NCI-H1417 (cell line): ENCODE measurements at places on chromosomes 2 and 18.

DNA sequence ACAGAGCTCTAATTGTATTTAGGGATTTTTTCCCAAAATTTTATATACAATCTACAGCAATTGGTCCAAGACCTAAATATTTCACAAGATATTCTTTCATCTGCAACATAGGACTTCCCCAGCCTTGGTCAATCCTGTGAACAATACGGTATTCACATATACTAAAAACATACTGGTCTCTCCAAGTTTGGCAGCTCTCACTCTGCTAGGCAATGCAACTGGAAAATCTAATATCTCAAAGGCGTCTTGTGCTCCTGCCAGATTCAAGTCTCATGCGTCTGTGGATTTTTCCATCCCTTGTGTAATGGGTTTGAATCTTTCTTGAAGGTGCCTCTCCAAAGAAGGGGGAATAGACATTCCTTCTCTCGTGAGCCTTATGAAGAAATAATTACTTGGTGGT is 27.4 kb upstream of the MBOAT2 start:
- no peak for DNase-seq

DNA sequence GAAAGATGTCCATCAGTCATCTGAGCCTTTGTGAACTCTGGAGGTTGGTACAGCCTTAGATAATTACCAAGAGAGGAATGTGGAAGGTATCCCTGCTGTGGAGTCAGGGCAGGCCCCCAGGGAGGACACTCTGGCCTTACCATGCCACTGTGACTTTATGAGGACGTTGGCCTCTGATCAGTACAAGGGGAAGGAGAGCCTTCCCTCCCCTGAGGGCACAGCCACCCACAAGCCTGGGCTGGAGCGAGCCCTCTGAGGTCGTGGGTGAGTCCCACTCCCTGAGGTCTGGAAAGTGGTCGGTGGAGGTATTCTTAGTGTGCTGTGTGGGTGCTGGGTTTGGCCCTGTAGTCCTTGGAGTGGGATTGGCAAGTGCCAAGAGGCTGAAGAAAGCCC is 91.6 kb downstream of the STPG4 start:
- DNase-seq: no peak

DNA sequence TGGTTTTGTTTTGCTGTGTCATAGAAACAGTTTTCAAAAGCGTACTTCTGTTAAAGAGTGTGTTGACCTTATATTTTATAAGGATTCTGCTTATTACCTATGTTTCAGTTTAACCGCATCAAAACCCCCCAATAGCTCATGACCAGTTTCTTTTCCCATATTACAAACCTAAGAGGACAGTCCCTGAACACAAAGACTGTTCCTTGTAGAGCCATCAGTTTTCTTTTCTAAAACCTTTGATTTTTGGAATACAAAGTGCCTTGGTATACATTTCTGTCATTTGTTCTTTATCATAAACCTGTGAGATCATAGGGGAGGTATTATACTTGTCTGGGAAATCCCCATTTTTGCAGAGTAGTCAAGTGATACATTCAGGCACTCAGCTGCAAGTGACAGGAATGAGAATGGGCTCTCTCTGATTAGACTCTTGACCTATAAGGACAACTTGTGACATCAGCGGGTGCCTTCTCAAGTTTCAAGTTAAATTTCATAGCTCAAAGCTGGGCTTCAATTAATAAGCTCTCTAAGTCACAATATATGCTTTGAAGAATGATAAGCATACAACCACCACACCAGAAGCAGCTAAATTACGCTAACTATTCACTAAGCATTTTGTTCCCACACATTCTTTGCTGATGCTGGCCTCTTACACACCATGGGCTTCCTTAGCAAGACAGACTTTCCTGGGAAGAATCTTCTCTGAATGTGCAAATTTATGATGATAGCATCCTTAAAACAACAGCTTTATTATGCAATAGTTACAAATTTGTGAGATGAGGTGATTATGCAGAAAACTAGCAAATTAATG is 97.5 kb upstream of the CD302 start:
- DNase-seq: no peak

DNA sequence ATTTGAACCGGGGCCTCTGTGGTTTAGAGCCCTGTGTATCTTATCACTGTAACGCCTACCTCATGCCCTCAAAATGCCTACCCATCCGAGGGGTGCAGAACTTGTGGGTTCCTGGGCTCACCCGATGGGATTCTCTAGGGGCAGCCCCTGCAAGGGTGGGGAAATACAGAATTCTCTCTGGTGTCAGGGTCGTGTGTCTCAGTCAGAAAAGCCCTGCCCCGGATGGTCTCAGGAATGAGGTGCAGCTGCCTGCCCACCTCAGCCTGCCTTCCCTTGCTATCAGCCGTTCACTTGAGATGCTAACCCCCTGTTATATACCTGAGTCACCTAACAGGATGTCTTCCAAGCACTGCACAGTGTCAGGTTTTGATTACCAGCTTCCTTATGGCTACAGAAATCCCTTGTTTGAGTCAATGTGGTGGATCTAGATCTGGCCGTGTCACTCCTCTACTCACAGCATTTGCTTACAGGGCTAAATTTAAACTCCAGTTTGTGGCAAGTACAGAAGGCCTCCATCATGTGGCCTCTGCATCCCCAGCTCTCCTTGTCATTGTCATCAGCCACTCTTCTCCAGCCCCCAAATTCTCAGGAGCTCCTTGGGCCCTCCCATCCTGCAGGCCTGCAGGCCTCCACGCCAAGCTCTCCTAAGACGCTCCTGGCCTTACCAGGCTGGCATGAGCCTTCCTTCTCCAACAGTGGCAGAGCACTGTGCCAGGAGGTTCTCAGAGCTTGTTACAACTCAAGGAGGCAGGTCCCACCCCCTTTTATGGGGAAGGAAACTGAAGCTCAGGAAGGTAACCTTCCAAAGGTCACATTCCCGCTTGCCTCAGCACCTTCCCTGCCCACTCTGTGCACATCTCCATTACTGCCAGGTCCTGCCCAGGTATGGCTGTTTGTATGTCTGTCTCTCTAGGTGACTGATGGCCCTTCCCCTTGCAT is 14.3 kb upstream of the MAP3K2 start:
- no peak for DNase-seq

- no peak for DNase-seq
Observed at GRCh38 chr2:38997781-38998180, 108.1 kb downstream of the ARHGEF33 start.

DNA sequence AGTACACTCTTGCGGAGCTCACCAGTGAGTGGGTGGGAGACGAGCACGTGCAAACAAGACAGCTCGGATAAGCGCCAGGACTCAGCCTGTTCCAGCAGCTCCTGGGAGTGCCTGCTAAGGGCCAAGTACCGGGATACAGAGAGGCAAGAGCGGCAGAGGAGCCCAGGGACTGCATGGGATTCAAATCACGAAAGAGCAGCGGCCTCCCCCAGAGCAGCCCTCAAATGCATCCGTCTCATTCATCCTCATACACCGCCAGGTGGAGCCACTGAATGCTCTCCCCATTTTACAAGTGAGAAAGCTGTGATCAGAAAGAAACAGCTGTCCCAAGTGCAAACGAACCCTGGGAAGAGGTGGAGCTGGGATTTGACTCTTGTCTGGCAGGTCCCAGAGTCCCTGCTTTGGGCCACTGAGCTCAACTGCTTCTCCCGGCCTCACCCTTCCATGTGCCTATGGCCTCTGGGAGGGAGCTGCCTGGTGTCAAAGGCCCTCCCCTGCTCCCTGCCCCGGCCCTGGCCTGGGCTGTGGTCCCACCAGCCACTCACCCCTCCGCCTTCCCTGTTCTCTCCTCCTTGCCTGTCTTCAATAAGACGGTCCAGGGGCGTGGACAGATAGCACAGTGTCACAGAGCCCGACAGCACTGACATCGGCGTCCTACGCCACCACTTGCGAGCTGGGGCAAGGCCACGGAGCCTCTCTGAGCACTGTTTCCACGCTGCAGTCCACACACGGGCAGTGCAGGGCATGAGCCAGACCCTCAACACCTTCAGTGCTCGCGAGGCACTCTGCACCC is 72.8 kb upstream of the TAF1B start:
- DNase-seq: peak; percentile 84

GRCh38 chr18:58845928-58846724 is 18.6 kb upstream of the ZNF532 start:
- DNase-seq: no peak

DNA sequence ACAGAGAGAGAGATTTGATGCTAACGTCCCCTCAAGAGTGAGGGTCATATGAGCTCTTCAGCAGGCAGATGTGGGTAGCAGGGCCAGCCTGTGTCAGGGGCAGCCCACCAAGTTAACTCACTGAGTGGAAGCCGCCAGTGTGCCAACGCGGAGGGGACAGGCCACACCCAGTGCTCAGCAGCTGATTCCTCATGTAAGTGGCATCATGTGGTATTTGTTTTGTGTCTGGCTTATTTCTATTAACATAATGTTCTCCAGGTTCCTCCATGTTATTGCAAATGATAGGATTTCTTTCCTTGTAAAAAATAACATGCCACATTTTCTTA is 4.0 kb downstream of the IMP4 start:
- DNase-seq: no peak

- no peak for DNase-seq
Observed at GRCh38 chr18:66731890-66732289, 128.0 kb upstream of the CDH19 start.

GRCh38 chr2:233597522-233597921 is 19.9 kb upstream of the UGT1A8 start:
- no peak for DNase-seq

DNA sequence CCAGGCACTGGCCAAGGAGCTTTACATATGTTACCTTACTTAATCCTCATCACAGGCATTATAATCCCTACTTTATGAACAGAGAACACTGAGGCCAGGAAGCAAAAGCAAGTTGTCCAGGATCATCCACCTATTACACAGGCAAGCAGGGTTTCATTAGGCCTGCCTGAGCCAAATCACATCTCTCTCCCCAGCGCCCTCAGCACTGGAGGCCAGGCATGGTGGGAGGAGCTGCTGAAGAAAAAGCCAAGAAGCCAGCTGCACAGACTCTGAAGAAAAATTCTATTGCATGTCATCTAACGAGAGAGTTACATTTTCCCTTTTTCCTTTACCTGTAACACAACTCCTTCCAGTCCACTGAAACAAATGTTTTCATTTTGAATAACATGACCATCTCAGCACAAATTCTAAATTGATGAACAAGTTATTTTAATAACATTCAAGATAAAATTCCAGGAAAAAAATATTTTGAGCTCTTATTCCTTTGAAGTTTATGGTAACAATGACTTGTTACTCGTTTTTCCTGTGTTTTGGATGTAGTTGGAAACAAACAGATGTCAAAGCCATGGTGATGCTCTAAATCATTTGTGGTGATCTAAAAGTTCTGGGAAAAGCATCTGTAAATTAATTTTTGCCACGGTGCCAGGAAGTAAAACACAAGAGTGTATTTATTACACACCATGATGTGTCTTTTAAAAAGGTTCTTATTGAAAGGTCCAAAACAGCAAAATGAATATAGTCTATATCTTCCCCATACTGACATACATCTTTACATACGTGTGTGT is 139.0 kb upstream of the ITGB6 start:
- no peak for DNase-seq

GRCh38 chr18:63365876-63366212 is 1.2 kb downstream of the KDSR start:
- no peak for DNase-seq

DNA sequence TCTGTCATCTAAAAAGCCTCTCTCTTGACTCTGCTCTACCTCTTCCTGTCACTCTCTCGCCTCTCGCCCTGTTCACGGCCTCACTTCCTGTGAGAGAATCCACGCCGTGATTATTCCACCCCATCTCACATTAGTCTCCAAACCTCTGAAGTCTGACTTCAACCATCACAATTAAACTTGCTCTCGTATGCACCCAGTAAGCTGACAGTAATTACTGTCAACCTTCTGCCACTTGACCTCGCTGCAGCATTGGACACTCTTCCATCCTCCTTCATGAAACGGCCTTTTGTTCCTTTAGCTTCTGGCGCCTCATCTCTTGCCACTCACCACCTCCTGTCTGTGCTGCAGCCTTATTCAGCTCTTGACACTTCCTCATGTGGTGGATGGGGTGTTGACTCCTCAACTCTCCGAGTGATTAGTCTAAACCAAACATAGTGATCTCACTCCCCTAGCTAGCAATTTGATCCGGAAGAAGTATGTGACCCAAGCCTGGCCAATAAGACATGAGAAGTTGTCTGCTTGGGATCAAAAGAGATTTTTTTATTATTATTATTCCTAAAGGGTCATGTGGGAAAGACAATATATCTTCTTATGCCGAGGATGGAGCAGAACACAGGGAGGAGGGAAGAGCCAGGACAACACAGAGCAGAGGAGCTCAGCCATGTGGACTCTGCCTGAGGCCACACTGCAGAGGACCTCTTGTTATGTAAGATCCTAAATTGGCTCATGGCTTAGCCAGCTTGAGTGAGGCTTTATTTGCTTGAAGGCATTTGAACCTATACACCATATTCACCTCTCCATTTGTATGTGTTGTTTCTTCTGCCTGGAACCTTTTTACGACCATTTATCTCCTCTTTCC is 38.4 kb upstream of the MYO1B start:
- DNase-seq: no peak

DNA sequence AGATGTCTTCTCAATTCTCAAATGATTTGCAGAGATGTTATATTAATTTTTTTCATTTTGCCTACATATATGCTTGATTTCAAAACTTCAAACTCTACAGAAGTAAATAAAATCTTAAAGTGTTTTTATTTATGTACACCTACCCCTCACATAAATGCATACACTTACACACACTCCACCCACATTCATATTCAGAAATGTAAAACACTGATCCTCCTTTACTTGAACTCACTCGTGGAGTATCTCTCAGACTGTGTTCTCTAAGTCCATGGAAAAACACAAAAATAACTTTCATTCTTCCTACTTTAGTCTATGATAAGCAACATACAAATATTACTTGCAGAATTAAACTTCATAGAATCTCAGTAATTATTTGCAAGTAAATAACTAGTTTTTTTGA is 209.1 kb upstream of the RBMS1 start:
- no peak for DNase-seq

GRCh38 chr2:160884056-160884455 is 276.2 kb upstream of the TANK start:
- no peak for DNase-seq

DNA sequence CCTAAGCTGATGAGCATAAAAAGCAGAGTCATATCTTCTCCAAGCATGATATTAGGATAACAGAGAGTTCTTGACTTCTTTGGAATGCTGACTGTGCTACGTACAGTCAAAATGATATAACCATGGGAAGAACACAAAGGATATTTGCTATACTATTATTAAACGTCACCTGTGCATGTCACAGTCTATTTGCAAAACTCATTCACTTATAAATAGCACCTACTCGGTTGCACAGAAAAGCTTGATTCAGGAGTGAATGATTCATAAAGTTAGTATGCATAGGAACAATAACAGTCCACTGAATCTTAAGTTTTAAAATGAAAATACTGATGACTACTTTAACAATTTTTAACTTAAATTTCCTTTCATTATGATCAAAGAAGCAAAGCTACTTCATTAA is 83.3 kb downstream of the SP3 start:
- no peak for DNase-seq
